NCI-H1092 (cell line): ENCODE measurements at places on chromosomes 4 and X.

DNA sequence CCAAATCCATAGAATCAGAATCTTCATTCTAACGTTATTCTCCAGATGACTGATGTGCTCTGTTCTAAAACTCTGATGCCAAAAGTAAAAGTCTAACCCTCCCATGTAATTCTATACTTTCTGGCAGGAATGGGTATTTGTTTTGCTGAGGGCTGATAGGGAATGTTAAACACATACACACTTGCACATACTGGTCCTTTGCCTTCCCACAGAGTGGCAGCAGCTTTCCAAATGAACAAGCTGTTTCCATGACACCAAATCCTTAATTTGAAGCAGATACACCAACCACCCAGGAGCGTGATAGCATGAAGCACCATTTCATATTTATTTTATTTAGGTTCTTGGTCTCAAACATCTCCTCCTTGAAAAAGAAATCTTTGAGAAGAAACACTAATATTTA lies 155.5 kb upstream of the PRDX4 start:
- DNase-seq: no peak

DNA sequence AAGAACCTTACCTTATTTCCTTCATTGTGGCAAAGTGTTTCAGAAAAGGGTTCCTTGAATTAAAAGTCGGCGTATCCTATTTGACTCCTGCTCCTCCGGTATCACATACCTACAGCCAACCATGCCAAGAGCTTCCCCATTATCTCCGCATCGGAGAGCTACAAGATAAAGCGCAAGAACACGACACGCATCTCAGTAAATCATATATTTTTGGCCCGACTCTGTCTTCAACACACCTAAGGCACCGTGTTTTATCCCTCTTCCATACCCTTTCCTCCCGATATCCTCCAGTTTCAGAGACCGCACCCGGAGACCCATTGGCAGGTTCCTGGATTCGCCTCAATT lies 497 bp upstream of the THAP9 start:
- DNase-seq: peak; percentile 48

- DNase-seq: no peak
These were observed 97.8 kb upstream of the USP9X start for GRCh38 chrX:40987413-40987812.

DNA sequence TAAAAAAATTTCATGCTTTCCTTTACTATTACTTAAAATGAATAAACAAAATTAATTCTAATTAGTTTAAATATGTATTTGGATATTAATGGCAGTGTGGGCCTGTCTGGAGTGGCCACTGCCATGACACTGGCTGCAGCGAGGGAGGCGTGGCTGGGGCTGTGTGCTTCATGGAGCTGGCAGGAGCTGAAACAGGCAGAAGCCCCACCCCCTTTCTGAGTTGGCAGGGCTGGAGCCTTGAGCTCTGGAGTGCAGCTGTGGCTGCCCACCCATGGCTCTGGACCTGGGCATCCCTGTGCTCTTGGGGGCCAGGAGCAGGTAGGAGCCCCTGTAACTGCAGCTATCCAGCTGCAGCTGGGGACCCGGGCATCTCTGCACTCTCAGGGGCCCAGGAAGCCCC lies 8.2 kb upstream of the HSD17B11 start:
- DNase-seq: no peak

GRCh38 chrX:67585401-67585800 lies 41.6 kb downstream of the AR start:
- DNase-seq: no peak

GRCh38 chr4:130395871-130396270 lies 1299.9 kb downstream of the C4orf33 start:
- DNase-seq: no peak

GRCh38 chr4:7812231-7812857 lies 127.3 kb downstream of the AFAP1 start:
- no peak for DNase-seq

DNA sequence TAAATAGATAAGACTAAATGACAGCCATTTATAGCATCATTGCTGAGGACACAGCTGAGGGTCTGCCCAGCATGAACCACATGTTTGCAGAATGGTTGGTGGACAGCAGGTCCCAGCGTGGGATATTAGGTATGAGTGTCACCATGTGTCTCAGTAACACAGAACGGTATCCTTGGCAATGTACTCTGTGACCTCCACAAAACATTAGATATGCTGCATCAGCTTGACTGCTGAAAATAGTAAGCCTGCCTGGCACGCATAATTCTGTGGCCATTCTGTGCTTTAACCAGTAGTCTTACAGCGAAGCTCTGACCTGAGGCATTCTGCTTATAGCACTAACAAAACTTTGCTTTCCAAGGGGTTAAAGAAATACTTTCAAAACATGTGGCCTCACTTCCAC lies 32.0 kb downstream of the LIMCH1 start:
- no peak for DNase-seq

DNA sequence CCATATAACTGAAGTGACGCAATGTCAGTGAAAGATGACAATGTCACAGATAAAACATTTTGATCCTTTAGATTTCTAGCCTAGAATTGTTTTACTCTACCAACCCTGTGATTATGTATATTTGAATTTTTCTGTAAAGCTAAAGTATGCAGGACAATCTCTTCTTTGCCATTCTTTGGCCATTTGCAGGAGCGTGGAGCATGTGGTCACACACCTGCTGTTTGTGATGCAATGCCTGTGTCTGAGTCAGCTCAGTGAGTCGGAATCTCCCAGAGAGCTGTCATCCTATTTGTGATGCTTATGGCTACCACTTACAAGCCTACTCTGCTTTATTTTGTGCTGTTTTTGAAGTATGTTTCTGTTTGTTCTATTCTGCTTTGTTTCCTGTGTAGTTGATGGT lies 214.5 kb downstream of the NAF1 start:
- DNase-seq: no peak

- DNase-seq: no peak
These were observed 15.7 kb upstream of the MAGEA10 start for GRCh38 chrX:152154050-152154449.
